ENCODE measurements at places on chromosomes 5 and 9.

- no peak for DNase-seq
These were observed 1.4 kb downstream of the TJP2 start for GRCh38 chr9:69175486-69175885.

DNA sequence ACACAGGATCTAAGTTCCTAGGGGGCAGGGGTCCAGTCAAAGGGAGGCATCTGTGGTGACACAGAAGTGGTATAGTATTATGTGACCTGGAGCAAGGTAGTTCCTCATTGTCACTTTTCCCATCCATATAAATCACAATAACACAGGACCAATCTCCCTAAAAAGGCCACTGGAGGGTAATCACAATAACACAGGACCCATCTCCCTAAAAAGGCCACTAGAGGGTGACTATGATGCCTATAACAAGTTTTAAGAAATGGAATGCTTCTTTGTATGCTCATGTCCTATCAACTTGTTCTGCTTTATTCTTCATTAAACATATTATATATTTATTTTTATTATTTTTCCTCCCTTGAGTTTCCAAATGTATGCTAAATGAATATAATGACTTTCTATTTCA, 254.6 kb downstream of the ASTN2 start:
- no peak for DNase-seq

DNA sequence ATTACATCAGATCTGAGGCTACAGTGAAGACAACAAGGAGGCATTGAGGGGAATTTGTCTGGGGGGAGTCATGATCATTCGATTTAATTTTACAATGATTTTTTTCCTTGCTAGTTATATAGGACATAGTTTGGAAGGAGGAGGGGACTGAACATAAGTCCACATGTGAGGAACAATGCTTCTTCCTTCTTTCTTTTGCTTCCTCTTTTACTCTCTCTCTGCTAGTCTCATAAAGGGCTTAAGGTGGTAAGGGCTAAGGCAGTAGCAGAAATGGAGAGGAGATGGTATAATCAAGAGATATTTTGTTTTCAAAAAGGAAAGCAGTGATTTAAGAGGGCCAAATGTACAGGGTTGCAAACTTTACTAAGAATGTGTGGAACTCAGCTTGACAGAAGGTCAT, 64.3 kb downstream of the GRIN3A start:
- no peak for DNase-seq

DNA sequence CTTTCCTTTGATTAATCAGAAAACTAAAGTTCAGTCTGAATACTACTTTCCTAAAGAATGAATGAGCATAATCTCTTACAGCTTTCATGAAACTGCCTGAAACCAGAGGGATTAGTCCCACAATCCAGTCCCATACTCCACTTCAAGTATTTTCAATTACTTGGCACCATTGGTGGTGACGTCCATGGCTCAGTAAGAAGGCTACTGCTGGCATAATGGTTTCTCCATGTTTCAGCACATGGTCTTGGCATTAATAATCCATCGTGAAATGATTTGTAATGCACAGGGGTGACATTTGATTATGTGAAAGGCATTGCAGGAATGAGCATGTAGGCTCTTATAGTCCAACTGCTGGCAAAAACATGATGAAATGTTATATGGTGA, 23.4 kb downstream of the LIX1 start:
- no peak for DNase-seq

GRCh38 chr9:103802068-103802467, 292.0 kb upstream of the SMC2 start:
- DNase-seq = no peak

- no peak for DNase-seq
These were observed 1006.4 kb upstream of the CTNND2 start for GRCh38 chr5:12910641-12911040.

DNA sequence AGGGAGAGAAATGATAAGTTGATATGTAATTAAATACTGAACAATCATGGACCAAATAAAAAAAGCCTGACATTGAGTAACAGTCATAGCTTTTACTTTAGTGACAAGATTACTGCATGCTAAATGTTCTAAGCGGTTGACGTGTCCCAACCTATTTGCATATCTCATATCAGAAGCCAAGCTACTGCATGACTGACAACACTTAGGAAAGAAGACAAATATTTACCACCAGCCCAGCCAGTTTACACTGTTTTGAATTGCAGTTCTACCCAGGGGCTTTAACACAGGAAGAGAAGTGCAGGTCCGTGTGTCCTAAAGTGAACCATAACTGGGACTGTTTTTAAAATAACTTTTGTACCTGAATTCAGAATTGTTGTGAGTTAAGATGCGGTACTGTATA, 219.9 kb downstream of the PRDM9 start:
- no peak for DNase-seq

DNA sequence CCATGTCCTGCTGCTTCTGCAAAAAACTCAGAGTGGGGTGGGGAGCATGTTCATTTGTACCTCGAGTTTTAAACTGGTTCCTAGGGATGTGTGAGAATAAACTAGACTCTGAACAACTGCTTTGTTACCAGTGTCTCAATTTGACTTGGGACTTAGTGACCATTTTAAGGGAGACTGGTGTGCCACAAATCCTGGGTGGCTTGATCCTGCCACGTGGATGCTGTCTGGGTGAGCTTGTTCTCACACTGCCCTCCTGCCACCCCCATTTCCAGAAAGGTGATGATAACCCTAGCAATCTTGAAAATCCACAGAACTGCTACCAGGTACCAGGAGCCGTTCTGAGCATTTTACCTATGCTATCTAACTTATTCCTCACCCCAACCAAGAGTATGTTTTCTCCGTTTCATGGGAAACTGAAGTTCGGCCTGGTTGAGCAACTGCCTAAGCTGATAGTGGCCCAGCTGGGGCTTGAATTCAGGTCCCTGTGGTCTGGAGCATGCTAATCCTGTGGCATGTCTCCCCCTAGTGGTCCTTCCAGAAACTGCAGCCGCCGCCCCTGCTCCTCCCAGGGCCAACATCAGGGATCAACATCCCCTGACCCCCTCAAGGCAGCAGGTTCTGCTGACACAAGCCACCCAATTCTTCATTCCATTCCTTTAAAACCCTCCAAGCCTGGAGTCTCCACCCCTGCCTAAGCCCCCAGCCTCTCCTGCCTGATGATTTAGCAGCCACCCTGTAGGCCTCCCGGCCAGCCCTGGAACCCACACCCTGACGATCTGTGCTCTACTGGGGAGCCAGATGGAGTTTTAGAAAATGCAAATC, 2.8 kb downstream of the IL3 start:
- peak; percentile 60 for DNase-seq

DNA sequence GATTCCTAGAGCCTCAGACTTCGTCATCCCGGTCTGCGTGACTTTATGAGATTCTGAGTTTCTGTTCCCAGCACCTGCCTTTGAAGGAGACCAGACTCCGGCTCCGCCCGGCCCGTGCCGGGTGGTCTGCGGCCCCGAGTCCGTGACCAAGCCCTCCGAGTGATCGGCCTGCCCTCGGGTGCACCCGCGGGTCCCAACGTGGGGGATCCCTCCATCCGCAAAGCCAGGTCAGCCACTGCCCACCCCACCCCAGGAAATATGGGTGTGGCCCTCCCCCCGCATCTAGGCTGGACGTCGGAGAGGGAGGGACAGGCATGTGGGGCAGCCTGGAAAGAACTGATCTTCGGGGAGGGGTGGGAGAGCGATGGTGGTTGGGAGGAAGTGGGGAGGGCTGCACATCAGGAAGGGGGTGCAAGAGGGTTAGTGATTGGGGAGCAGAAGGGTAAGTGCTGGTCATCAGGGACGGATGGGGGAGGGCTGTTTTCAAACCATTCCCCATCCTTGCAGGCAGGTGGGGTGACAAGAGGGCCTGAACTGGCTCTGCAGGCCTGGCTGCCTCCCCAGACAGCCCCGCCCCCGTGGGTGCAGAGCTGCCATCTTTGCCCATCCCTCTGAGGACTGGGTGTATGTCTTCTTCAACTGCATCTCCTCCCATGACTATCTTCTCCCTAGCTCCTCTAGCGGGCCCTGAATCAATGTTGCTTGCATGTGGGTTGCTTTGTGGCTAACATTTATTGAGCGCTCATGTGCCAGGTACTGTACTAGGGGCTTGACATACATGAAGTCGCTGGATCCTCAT, 747 bp downstream of the LRSAM1 start:
- DNase-seq = peak; percentile 70

GRCh38 chr5:175697846-175698245, 40.0 kb downstream of the HRH2 start:
- no peak for DNase-seq

DNA sequence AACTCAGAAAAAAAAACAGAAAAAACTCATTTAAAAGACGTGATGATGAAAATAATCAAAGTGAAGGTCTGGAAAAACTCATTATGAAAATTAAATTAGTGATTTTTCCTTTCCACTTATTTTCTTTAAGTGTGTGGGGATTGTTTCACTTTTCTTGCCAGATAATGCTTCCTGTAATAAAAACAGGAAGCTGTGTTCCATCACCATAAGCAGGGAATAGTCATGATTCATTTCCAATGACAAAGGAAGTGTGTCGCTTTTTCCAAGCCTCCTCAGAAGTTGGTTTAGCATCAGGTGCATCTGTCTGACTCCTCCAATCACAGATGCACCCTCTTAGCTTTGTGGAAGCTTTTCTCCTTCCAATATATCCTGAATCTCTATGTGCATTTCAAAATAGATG, 2068.7 kb downstream of the MAT2B start:
- DNase-seq = no peak

Measured in cerebellum (tissue), 4 donors.